Mononuclear cell (primary cell): ENCODE measurements at places on chromosomes 13 and 19. TPM values are rescaled to one million over a fixed set of nuclear protein-coding genes. Genes with fewer than 3 reads are reported as not detected.

The CUL4A gene
- total RNA-seq = 59.3 TPM

The SUGT1 gene
- total RNA-seq = 14.9 TPM

The COX7A1 gene
- not detected for total RNA-seq

The PKN1 gene
- total RNA-seq = 118 TPM

The ZNF776 gene
- 36.6 TPM for total RNA-seq

The LILRB1 gene
- total RNA-seq = 13.6 TPM

The ZNF576 gene
- 3.9 TPM for total RNA-seq

The ZNF132 gene
- total RNA-seq = 1.9 TPM

The PRR36 gene
- 0.10 TPM for total RNA-seq

The TRPM4 gene
- 1.5 TPM for total RNA-seq

The MBD3L2 gene
- not detected for total RNA-seq

The ADAMTSL5 gene
- total RNA-seq = 0.84 TPM

The ZNF585A gene
- total RNA-seq = 8.2 TPM

The ZNF600 gene
- total RNA-seq = 6.9 TPM

The PPM1N gene
- total RNA-seq = 4.3 TPM

The TJP3 gene
- 5.7 TPM for total RNA-seq

The ZNF444 gene
- 4.1 TPM for total RNA-seq

The PTH2 gene
- not detected for total RNA-seq

The MADCAM1 gene
- not detected for total RNA-seq

The EDNRB gene
- 0.21 TPM for total RNA-seq

The PODNL1 gene
- not detected for total RNA-seq

The CEACAM16 gene
- total RNA-seq = not detected

The TNFSF13B gene
- total RNA-seq = 36.6 TPM

The ZNF865 gene
- 3.3 TPM for total RNA-seq

The LRCH1 gene
- 9.8 TPM for total RNA-seq

The ATP1A3 gene
- total RNA-seq = 1.7 TPM

The MAST1 gene
- 0.52 TPM for total RNA-seq

The GTPBP3 gene
- 11.3 TPM for total RNA-seq

The POU2F2 gene
- total RNA-seq = 8.3 TPM

The ZNF729 gene
- total RNA-seq = under 0.01 TPM

The ADAMTS10 gene
- total RNA-seq = 29.5 TPM

The C1QTNF9B gene
- not detected for total RNA-seq

The ZNF823 gene
- 4.4 TPM for total RNA-seq

The MRPL4 gene
- 14.9 TPM for total RNA-seq

The MED16 gene
- total RNA-seq = 15.2 TPM

The GARIN5B gene
- not detected for total RNA-seq

The ZNF700 gene
- total RNA-seq = 14.8 TPM

The LRRC25 gene
- 32.7 TPM for total RNA-seq

The IFNL1 gene
- total RNA-seq = not detected

The METTL21C gene
- not detected for total RNA-seq

The KASH5 gene
- total RNA-seq = not detected

The FSD1 gene
- 0.73 TPM for total RNA-seq
